Germinal center (tissue), 1 donor: ENCODE measurements at places on chromosomes 3 and 15.
A peak's percentile ranks its signal among the peaks of the same experiment; 100 is the strongest.

GRCh38 chr3:113531826-113532697 is at the start of gene SIDT1:
Gene SIDT1, plus strand, starts transcription at chr3:113532555. Its CDS starts 467 bp downstream, at chr3:113533022.
- peak; percentile 69 for DNase-seq

- DNase-seq: no peak
Measured at GRCh38 chr3:132245552-132246142, 71.6 kb upstream of the ACP3 start.

DNA sequence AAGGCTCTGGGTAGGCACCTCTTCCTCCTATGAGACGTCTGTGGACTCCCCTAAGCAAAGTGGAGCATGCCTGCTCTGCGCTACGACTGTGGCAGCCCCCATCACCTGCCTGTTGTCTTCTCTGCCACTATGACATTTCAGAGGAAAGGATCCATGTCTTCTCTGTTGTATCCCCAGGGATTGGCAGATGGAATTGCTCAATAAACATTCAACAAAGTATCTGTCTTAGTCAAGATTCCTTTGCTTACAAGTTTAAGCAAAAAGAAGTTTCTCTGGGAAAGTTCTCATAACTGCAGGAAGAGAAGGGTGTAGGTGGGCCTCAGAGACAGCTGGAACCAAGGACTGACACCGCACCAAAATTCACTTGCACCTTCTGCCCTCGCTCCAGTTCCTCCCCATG is 34.3 kb downstream of the AMOTL2 start:
- DNase-seq: no peak

DNA sequence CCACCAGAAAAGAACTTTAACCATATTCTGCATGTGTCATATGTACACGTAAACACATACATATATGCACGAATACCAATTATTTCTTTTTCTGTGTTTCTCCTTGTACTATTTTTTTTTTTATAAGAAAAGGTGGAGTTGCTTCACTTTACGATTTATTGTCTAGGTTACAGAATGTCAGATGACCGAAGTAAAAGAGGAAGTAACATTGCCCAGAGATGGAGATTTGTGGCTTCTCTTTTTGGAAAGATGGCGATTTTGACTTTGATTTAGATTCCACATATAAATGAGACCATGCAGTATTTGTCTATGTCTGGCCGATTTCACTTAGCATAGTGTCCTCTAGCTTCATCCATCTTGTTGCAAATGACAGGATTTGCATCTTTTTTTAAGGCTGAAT is 293.1 kb downstream of the SV2B start:
- no peak for DNase-seq

GRCh38 chr3:8482263-8482662 is 19.4 kb upstream of the LMCD1 start:
- no peak for DNase-seq

GRCh38 chr15:64501396-64501715 is 41.0 kb downstream of the ZNF609 start:
- no peak for DNase-seq

- no peak for DNase-seq
Measured at GRCh38 chr3:26962492-26963360, 340.2 kb downstream of the LRRC3B start.

- DNase-seq: no peak
Measured at GRCh38 chr3:57783186-57784088, 27.3 kb downstream of the SLMAP start.

DNA sequence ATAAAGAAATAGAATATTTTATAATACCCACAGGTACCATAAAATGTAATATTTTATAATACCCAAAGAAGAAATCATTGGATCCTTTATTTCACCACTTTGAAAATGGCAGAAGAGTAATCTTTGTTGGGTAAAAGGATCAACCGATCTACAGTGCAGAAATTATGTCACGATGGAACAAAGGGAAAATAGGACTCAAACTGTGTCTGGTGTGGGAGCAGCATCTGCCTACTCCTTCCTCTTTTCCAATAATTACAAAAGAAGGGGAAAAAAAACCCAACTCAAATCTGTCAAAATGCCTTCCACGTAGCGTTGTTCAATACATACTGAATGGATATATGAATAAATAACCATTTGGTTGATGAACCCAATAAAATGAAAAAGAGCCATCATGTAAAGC is 492.6 kb upstream of the TBL1XR1 start:
- no peak for DNase-seq

- peak; percentile 11 for DNase-seq
Measured at GRCh38 chr15:55434989-55435825, 26.9 kb downstream of the PIERCE2 start.

GRCh38 chr3:127037971-127038446 is 55.1 kb downstream of the PLXNA1 start:
- no peak for DNase-seq

GRCh38 chr15:58568157-58568571 is 136.4 kb downstream of the LIPC start:
- DNase-seq: no peak

GRCh38 chr15:58329781-58330671 is 101.8 kb upstream of the LIPC start:
- no peak for DNase-seq

- DNase-seq: no peak
Measured at GRCh38 chr3:128278761-128279600, 125.7 kb downstream of the EEFSEC start.

GRCh38 chr15:98614681-98615080 is 33.7 kb upstream of the IGF1R start:
- no peak for DNase-seq
